ENCODE measurements at places on chromosomes 5 and 9.

GRCh38 chr5:160312134-160312959, at the start of gene CCNJL:
Gene CCNJL (minus strand): TSS chr5:160312564. CDS start chr5:160311923, 641 bp downstream.
- DNase-seq: no peak

DNA sequence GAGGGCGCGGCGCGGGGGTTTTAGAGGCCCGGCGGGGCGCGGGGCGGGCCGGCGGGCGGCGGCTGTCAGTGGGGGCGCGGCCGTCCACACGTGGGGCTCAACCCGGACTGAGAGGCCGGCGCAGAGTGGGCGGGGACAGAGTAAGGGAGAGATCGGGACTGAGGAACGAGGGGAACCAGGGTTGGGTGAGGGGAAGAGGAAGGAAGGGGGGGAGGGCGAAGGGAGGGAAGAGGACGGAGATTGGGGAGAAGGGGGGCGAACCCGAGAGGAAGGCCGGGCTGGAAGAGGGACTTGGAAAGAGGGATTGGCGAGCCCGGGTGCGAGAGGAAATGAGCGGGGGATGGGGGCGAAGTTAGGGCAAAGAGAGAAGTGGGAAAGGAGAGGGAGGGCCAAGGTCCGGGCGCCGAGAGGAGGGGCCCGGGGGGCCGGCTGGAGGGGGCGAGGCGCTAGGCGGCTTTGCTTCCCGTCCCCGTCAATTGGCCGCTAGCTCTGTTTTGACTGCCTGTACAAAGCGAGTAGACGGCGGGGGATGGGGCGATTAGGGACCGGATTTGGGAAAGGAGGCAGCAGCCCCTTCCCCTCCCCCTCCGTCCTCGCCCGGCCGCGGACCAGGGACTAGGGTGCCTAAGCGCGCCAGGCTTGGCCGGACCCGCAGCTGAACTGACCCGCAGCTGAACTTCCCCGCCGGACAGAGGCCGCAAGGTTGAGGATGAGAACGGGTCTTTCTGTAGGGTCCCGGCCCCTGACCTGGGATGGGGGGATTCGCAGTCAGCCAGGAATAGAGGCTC, 399 bp upstream of the FBN2 start:
- peak; percentile 67 for DNase-seq

GRCh38 chr5:150562832-150563231, 54.9 kb downstream of the NDST1 start:
- peak; percentile 69 for DNase-seq

DNA sequence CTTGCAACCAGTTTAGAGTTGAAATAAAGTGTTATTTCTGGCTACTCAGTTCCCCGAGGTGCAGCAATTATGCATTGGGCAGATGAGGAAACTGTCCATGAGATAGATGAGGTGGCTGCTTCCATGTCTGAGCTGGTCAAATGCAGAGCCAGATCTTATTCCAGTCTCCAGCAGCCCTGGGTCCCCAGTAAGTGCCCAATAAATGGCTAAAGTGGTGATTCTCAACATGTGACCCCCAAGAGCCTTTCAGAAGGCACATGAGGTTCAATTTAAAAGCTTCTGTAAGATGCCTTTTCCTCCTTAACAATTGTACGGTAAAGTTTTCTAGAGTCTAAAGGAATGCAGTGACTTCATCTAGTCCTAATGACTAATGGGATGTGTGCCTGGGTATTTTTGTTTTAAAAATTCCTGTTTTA, 17.5 kb downstream of the ATOX1 start:
- peak; percentile 73 for DNase-seq

DNA sequence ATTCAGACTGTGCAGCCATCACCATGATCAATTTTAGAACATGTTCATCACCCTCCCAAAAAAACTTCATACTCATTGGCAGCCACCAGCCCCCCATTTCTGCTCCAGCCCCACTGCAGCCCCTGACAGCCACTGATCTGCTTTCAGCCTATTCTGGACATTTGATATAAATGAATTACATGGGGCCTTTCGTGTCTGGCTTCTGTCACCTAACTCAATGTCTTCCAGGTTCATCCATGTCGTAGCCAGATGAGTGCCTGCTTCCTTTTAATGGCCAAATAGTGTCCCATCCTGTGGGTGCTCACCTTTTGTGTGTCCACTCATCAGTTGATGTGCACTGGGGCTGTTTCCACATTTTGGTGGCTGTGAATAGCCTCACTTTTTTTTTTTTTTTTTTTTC, 63.5 kb downstream of the HMCN2 start:
- DNase-seq: no peak

- no peak for DNase-seq
Measured at GRCh38 chr9:83966209-83966582, 13.8 kb downstream of the HNRNPK start.

DNA sequence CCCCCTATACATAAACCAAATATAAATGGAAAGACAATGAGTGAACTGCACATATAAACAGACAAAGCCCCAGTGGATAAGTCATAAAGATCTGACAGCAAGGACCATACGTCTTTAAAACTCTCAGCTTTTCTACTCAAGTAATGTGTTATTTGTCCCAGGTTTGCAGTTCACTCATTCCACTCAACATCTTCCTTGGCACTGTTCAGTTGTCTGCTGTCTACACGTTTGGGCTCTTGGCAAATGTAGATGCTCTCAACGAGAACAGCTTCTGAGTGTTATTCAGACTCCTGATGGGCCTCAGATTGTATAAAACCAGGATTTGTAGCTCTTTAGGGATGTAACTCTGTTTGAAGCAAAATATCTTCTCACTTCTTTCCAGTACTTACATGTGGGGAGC, 198.2 kb upstream of the SEMA6A start:
- no peak for DNase-seq

DNA sequence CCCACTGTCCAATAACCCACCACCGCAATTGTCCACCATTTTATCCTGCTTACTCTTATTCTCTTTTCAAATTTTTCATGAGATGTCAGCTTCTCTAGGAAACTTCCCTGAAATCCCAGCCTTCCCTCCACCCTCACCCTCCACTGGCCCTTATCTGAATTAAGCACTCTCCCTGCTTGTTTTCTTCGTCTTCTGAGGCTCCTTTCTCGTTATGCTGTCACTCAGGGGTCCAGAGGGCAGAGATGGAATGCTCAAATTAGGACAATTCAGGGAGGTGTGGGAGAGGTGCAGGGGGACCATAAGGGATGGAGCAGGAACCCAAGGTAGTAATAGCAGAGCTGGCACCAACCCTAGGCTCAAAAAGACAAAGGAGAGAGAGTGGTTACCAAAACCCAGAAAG, 5.0 kb upstream of the DAPK1 start:
- DNase-seq: no peak
